HS-5 (cell line): ENCODE measurements at places on chromosomes 4 and X.

GRCh38 chr4:90211174-90211573 is 84.0 kb downstream of the CCSER1 start:
- no peak for DNase-seq

- DNase-seq: no peak
Observed at GRCh38 chr4:40225497-40225896, 28.7 kb downstream of the RHOH start.

DNA sequence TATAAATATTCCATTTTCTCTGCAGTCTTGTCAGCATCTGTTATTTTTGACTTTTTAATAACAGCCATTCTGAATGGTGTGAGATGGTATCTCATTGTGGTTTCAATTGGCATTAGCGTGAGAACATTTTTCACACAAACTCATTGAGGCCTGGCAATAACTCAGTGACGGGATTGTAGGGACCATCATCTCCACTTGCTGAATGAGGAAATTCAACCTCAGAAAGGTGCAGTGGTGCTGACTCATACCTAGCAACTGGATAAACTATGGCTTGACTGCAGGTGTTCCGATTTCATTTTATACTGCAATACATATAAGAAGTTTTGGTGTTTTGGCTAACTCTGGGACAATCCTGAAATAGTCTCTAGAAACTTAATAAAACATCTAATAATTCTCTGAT is 88.3 kb upstream of the DDIT4L start:
- no peak for DNase-seq

DNA sequence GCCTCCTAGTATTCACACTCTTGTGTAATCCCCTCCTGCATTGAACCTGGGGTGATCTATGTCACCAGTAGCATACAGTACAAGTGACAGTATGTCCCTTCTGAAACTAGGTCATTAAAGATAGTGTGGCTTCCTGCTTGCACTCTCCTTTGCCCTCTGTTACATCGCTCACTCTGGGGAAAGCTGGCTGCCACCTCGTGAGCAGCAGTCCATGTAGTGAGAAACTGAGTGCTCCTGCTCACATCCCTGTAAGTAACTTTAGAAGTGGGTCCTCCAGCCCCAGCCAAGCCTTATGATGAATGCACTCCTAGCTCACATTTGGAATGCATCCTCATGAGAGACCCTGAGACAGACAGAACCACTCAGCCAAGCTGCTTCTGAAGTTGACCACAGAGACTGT is 89.8 kb upstream of the TNIP3 start:
- DNase-seq: no peak

DNA sequence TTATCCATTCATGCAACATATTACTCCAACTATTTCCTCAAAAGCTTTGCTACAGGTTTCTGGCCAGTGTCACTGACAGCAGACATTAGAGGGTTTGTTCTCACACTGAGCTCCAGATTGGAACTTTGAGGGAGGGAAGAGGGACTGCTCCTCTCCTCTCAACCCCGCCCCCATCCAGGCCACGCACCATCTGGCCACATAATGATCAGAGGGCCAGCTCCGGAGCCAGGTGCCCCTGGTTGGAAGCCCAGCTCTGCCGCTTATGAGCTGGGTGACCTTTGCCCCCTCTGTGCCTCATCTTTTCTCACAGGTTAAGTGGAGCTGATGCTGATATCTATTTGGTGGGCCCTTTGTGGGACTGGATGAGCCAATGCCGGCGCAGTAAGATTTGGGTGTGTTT is 55.8 kb downstream of the C4orf50 start:
- no peak for DNase-seq

- no peak for DNase-seq
Observed at GRCh38 chrX:45360571-45360970, 159.9 kb upstream of the DIPK2B start.

DNA sequence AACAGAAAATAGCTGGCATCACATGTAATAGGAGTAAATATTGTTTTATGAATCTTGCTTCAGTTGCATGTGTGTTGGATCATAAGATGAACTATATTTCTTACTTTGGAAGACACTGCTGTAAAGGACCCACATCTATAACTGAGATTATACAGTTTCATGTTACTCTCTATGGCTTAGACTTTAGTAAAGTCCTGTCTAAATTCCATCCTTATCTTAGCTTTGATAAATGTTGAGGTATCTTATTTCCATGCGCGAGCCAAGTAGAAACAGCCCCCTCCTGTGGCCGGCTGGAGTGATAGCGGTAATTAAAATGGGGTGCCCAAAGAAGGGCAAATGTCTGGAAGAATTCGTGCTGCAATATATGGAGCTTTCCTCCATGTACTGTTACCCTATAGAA is 43.0 kb downstream of the CCDC158 start:
- DNase-seq: no peak

DNA sequence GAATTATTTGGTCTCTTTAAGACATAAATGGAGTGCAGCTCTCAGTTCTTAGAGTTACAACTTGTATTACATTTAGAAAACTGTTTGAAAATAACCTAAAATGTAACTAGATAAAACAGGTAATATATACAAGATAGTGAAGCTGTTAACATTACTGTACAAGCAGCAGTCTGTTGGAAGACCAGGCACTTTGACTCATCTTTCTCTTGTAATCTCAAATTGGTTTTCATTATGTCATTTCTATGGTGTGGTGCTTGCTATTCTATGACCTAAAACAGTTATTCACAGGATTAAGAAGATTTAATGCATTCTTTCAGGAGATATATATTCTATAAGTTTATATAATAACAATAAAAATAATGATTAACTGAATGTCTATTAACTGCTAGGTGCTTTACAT is 282.5 kb upstream of the PITX2 start:
- DNase-seq: no peak

DNA sequence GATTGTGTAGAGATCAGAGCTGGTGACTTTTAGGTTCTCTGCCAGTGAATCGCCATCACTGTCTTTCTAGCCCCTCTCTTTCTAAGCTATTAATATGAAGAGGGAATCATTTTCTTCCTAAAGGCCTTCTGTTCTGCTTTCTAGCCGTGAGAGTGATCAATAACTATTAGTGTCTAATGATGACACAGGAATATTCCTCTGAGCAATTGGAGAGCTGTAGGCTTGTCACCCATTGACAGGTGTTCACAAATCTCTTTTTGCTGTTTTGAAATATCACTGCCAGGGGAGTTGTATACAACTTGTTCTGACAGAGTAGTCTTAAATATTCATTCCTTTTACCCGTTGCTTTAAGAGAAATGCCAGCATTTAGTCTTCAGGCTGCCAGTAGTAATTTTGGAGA is 13.9 kb downstream of the FHIP1A start:
- no peak for DNase-seq

DNA sequence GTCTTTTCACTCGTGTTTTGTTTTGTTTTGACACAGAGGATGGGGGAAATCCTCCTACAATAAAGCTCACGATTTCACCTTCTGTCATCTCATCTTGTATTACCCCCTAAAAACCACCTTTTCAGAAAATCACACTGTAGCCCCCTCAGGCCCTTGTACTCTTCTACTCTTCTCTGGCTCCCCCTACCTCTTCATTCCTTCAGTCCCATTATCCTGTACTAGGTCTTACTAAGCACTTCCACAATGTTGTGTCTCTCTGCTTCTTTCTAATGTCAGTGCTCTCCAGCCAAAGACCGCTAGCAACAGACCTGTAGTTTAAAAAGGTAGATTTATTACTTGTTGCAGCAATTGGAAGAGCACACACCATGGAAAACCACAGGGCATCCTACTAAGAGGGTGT is 30.0 kb upstream of the RNF128 start:
- no peak for DNase-seq

DNA sequence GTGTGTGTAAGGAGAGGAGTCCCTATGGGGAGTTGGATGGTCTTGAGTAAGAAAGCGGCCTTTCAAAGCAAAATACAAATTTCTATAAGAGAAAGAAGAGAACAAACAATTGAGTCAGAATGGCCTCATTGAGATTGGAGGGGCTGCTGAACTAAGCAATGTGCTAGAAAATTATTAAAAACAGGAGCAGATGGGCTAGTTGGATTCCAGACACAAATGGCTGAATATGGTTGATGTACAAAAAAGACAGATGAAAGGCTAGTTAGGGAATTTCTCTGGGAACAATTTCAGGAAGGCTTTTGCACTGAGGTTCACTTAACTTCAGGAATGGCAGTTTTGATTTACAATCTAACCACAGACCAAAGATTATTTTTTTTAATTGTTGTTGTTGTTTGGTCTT is 1806.8 kb upstream of the TENM3 start:
- no peak for DNase-seq

GRCh38 chrX:87572901-87573300 is 55.3 kb downstream of the KLHL4 start:
- no peak for DNase-seq

DNA sequence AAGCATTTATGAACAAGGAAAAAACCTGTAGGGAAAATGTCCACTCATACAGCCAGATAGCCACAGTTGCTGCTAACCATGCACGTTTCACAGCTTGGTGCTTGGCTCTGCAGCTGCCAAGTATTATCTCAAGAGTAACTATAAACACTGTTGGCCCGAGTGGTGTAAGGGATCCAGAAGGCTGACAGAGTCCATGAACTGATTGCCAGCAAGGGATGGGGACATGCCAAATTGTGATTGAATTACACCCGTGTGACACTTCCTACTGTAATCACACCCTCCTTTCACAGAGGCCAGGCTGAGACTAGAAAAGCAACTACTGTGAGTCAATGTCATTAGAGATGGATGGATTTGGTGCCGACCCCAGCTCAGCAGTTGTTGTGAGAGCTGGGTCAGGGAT is 223.9 kb upstream of the ANKRD50 start:
- DNase-seq: no peak

DNA sequence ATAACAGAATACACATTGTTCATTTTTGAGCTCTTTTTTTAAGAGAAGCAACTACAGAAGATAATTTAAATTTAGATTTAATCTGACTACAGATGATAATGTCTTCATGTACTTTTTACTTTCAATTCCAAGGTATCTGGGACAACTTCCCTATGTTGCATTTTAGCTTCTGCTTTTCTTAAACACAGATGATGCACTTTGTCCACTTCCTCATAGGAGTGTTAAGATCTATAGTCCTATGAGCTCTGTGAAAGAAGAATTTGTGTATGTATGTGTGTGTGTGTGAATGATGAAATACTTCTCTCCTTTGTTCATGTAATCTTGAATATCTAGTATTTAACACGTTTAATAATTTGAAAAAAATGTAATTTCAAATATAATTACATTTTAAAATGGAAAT is 5.3 kb upstream of the FHIP1A start:
- no peak for DNase-seq

- no peak for DNase-seq
Observed at GRCh38 chr4:30620711-30621110, 99.5 kb upstream of the PCDH7 start.

GRCh38 chr4:128862608-128863311 is 53.3 kb downstream of the JADE1 start:
- DNase-seq: no peak

DNA sequence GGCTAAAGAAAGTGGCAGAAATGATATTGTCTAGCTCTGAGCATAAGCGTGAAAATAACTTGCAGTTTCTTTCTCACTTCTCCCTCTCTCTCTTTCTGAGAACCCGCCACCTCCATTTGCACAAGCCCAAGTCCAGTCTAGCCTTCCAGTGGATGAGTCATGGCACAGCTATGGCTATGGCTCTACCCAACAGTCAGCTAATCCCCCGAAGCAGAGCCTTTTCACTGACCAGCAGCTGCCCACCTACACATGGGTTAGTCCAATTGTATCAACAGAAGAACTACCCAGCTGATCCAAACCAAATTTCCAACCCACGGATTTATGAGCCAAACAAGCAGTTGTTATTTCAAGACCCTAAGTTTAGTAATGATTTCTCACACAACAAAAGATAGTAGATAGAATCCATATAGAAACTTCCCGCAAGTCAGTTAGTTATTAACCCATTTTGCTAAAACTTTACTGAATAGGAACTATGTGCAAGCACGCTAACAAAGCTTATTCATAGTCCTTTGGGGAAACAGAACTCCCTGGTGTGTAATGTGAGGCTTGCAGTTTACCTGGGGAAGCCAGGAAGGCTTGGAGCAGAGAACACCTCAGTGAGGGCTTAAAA is 282.3 kb downstream of the INPP4B start:
- no peak for DNase-seq

DNA sequence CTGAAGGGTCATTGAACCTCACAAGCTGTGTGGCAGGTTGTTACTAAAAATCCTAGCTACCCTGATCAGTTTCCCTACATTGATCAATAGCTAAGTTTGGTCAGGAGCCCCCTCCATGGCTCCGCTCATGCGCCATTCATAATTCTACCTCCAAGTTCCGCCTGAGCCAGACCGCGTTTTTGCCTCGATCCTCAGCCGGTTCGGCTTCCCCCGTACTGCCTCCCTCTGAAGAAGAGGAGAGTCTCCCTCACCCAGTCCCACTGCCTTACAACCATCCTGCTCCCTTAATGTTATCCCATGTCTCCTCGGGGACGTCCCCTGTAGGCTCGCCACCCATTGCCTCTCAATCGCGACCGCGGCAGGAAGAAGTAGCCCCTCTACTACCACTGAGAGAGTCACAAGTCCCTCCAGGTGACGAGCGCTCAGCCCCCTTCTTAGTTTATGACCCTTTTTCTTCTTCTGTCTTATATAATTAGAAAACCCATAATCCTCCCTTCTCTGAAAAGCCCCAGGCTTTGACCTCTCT is 158.2 kb downstream of the DEFB131A start:
- no peak for DNase-seq

- DNase-seq: no peak
Observed at GRCh38 chr4:152399246-152399645, 136.6 kb downstream of the FBXW7 start.

DNA sequence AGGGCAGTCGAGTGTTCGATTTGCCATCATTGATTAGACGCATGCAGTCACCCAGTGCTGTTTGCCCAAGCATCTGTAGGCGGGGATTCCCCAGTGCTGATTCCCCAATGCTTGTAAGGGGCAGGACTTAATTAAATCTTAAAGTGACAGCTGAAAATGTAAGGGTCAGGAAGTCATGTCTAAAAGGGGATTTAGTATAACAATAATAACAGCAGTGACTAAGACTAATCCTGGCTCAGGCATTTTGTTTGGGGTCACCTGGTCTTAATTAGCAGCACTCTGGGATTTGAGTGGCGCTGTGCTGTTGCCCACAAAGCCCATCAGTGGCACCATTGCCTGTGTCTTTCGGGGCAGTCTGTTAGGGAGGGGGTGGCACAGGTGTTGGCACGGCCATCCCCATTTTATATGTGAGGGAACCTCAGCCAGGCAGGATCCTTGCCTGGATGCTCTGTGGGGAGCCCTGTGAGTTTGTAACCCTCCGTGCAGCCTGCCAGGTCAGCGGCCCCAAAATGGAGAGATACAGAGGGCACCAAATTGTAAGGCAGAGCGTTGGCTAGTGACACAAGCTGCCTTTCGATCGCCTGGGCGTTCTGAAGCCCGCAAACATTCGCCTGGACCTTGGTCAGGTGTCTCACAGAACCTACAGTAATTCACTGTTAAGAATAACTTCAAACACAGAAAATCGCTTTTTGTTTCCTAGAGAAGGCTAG is 146.7 kb downstream of the TBL1X start:
- DNase-seq: no peak

GRCh38 chrX:41589634-41590270 is 99.0 kb upstream of the GPR34 start:
- no peak for DNase-seq

DNA sequence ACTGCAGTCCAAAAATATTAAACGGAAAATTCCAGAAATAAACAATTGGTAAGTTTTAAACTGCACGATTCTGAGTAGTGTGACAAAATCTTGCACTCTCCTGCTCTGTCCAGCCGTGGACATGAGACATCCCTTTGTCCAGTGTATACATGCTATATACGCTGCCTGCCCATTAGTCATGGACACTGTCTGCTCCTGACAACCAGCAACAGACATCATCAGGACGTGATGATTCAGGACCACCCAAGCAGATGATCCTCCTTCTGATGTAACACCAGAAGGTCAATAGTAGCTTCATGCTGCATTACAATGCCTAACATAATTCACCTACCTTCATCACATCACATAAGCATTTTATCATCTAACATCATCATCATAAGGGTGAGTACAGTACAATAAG is 36.3 kb downstream of the ATRX start:
- DNase-seq: peak; percentile 28
